ENCODE measurements at places on chromosomes 6 and 20.

GRCh38 chr6:108596956-108597355, 36.2 kb downstream of the FOXO3 start:
- DNase-seq = no peak

- no peak for DNase-seq
These were observed 232.2 kb upstream of the FLRT3 start for GRCh38 chr20:14569641-14570040.

- peak; percentile 18 for DNase-seq
These were observed 494.7 kb downstream of the CD83 start for GRCh38 chr6:14612016-14612980.

GRCh38 chr6:96460052-96460700, 61.4 kb upstream of the UFL1 start:
- DNase-seq = no peak

DNA sequence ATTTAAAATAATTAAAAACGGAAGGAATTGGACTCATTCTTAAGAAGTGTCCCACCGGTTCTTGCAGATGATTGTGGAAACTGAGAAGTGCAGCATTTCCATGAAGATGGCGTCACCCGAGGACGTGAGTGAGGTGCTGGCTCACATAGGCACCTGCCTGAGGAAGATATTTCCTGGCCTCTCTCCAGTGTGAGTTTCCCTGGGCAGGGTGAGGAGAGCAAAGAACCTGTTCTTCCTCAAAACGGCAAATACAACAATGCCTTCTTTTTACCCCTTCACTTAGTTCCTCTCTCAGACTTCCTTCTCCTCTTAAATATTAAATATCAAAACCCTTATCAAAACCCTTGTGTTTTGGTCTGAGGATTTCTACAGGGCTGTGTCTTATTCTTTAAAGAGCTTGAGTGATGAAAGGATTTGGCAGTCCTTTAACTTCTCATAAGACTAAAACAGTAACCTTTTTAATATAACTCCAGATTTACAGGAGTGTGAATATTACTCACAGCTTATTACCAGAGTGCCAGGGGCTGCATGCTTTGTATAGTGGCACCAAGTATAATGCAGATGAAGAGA, 156.3 kb downstream of the CARMIL1 start:
- no peak for DNase-seq

DNA sequence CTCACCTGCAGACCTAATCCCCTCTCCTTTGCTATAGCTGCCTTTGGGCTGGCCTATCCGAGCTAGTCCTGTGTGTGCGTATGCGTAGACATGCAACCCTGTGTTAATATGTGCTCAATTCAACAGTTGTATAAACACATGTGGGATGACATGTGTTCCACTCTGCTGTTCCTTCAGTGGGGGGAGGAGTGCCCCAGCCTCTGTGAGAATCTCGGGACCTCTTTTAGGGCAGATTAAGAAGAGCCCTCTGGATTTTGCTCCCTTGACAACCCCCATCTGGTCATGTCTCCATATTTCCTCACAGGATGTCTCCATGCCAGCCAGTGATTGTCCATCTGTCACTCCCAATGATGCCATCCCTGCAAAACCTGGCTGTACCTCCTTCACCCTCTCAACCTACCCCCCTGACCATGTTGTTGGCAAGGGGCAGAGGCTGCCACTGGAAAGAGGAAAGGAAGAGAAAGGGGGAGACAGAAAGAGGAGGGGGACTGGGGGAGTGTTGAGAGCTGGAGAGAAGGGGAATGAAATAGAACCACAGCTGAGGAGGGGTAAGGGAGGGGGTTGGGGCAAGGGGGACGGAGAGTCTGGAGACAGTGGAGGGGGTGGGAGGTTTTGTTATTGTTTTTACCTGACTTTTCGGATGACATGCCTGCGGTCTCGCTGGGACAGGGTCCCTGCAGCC, 417 bp downstream of the PRRT1 start:
- no peak for DNase-seq

DNA sequence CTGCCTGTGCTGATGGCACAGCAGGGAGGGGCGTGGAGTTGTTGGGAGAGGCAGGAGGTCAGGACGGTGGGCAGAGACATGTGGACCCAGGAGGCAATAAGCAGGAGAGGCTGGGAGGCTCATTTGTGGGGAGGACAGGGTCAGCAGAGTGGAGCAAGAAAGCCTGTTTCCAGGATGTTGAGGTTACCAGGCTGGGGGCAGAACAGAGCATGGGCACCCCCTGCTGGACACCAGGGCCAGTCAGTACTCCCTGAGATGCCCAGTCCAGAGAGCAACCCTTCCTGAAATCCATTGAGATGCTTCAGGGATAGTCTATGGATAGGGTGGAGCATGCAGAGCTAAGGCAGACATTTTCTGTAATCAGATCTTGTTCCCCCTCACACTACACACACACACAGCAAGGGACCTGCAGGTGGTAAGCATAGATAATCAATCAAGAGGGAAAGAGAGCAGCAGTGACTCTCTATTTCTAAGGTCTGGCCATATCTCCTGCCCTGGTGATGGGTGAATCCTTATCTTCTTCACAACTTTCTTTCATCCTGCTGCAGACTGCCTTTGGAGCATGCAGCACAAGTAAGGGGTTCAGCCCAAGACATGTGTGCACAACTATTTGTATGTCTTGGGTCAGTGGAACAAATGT, 41.7 kb downstream of the MOCS1 start:
- DNase-seq = no peak

DNA sequence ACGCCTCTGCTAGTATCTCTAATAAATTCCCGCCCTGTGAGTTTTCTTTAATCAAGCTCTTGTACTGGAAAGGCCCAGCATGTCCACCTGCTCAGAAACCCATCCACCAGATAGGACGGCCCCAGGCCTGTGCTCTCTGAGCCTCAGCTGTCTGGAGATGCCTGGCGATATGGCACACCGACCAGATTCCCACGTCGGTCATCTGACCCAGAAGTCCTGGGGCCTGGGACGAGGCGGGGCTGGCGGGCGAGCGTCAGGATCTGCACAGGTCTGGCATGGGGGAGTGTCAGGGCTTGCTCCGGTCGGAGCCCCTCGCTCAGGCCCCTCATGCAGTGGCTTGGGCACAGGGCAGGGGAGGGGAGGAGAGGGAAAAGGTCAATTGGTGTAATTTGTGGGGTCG, 10.2 kb downstream of the RNASET2 start:
- DNase-seq = no peak

- no peak for DNase-seq
These were observed 191.8 kb downstream of the KIF16B start for GRCh38 chr20:16381444-16381843.

GRCh38 chr20:17601957-17602356, 32.1 kb downstream of the DSTN start:
- no peak for DNase-seq

DNA sequence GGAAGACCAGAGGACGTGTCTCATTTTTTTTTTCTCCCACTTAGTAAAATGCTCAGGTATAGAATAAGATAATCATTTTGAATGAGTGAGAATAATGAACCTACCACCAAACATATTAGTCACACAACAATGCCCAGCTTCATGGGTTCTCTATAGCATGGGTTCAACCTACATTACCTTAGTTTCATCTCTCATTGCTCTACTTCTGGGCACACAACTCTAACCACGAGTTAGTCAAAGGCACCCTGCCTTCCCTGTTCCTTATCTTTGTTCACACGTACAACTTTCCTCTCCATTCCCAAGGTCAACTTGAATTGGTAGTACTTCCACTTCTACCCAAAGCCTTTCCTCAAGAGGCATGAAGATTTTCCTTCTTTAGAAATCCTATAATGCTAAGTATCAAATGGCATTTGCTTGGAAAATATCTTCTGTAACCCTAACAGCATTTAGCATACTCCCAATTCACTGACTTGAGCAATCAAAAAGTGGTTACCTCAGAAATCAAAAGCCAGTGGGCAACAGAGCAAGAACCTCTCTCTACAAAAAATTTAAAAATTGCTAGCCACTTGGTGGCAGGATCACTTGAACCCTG, 20.9 kb downstream of the DEK start:
- DNase-seq = no peak

DNA sequence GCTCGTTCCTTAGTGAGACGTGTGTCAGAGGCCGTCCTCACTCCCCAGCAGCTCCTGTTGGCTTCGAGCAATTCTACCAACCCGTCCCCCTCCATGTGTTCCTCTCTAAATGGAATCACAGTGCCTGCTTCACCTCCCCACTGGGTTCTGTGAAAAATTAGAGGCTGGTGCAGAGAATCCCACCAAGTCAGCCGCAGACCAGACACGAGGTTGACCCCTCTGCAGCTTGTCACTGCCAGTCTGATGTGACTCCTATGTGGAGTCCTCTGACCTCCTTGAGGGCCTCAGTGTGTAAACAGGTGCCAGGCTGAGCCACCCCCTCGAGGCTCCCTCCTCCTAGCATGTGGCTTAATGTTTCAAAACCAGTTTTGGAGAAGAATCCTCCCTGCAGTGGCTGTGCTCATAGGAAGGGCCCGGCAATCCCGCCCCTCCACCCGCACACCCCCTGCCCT, 12.6 kb upstream of the IRF4 start:
- no peak for DNase-seq

DNA sequence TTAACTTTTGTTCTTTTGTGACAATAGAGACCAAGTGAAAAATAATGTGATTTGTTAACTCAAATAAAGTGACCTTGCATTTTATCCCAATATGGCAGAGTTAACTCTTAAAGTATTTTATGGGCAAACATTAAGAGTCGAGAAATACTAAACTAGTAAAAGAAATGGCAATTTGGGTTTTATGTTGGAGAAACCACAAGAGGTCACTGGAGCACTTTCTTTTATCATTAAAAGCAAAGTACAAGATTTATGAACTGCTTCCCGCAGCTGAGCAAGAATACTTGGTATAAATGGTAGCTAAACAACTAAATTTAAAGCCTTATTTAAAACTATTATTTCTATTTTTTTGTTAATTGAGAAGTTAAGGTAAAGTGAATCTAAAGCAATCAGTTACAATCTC, 33.5 kb upstream of the MCM9 start:
- peak; percentile 4 for DNase-seq

DNA sequence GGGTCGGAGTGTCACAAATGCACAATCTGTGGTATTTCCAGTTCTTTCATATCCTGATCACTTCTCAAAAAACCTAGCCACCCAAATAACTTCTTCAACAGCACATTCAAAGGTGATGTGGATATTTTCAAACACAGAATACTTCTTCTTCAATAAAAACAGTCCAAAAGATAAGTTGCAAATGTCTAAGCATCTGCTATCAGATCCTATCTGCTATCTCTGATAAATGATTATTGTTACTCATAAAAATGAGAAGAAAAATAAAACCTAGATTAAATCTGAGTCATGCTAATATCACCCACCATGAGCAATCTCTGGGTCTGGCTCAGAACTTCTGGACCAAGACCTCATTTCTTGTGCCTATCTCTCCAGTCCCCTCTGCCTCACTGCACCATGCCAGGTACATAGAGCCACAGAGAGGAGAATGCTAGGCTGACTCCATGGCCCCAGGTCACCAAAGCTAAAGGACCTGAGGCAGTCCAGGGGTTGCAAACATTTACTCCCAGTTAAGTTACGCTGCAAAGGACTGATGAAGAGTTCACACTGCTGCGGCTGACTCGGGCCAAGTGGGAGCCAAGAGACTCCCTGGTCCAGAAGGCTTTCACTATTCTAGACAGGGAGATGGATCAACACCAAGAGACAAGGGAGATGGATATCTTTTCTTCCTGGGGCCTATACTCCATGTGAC, 101.4 kb downstream of the KIF13A start:
- no peak for DNase-seq

- peak; percentile 90 for DNase-seq
These were observed 83.5 kb downstream of the HAO1 start for GRCh38 chr20:7856756-7857155.

DNA sequence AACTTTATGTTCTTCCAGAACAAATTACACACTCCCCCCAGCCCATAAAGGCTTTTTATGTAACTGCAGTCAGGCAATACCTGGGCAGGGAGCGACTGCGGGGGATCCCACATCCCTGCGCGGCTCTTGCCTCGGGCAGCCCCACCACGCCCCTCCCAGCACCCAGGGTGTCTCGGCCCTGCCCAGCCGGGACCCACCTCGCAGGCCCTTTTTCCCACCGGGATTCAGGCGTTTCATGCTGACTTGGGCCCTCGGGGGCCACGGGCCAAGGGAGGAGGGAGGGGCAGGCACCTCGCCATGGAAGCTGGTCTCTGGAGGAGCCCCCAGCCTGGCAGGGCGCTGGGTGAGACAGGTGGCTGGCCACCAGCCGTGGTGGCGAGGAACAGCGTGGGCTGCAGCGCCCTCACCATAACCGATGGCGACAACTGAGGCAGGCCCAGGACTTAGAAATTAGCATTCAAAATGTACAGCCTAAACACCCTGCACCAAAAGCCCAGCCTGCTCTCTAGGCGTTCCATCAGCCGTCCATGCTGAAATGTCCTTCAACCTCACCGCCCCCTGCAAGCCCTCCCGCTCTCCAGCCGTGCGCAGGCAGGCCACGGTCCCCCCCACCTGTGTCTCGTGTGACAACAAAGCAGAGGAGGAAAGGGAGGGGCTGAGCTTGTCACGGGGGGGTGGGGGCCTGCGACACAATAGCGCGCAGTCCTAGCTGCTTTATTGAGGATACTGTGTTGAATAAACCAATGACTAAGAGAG, 15.1 kb upstream of the FOXC1 start:
- DNase-seq = no peak

- no peak for DNase-seq
These were observed 135.8 kb upstream of the NEDD9 start for GRCh38 chr6:11368264-11368663.

DNA sequence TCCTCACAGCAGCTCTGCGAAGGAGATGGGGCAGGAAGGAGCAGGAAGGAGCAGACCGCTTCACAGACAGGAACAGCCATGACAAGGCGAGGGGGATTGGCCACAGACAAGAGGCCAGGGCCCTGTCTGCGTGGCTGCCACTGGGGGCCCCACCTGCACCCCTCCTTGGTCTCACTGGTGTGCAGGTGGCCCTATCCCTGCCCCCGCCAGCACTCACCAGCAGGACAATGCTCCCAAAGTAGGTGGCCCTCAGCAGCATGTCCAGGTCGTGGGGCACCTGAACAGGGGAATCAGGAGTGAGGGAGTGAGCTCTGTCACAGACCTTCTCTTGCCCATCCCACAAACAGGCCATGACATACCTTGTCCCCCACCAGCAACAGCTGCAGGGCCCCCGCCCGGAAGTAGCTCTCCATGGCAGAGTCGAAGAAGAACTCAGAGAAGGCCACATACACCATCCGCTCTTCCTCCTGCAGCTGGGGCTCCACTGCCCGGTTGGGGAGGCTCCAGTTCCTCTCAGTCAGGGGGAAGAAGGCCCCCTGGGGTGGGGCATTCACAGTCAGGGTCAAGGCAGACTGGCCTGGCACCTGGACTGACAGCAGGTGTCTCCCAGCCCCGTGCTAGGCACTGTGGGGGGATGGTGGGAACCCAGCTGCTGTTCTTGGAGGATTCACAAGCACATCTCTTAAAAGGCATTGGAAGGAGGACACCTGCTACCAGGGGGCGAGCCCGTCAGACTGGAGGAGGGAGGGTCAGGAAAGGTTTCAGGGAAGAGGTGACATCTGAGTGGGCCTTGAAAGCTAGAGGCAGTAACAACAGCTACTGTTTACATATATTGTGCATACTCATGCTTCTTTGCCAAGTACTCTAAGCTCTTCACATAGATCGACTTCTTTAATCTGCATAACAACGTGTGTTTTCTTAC, 7.1 kb downstream of the PLTP start:
- DNase-seq = no peak

- no peak for DNase-seq
These were observed 207.5 kb upstream of the ADGRB3 start for GRCh38 chr6:68427630-68428029.

- no peak for DNase-seq
These were observed 822.1 kb downstream of the TENT5A start for GRCh38 chr6:80930376-80930775.
